ENCODE measurements at places on chromosomes 16 and 17.

GRCh38 chr17:6239241-6239798 is 169.1 kb downstream of the WSCD1 start:
- no peak for DNase-seq

- no peak for DNase-seq
These were observed 40.9 kb downstream of the CBFA2T3 start for GRCh38 chr16:88936008-88936555.

GRCh38 chr16:88649924-88650748 is 717 bp downstream of the CYBA start:
- DNase-seq, result no peak

DNA sequence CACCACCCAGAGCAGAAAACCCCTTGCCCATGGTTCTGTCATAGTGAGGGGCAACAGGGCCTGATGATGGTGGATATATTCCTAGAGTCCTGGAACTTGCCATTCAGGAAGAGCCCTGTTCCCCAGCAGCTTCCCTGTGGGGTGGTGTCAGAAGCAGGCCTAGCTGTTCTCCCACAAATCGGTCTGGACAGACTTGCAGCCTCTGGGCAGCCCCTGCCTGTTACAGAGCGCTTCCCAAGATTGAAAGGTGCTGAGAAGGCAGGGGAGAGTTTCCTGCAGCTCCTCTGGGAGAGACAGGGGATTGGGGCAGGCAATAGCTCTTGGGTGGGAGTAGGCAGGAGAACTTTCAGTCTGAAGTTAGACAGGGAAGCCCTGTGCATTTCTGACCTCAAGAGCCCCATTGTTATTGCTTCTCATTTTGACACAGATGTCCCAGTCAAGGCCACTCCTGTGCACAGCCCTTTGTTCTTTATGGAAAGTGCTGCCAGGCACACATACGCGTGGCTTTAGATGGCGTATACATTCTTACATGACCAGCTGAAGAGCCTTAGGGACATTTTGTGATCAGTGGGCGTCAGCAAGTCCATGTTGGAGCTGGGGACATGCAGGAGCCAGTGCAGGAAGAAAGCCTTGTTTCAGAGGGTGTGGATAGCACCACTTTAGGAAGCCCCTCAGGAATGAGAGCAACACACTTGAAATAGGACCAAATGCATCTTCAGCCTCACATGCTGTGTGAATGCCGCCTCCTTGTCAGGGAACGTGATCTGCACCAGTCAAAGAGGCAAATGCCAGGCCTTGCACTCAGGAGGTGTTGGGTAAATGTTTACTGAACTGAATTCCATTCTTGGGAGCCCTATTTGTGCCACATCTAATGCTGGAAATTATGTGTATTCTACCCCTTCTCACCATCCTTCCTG is 67.5 kb downstream of the GNAO1 start:
- DNase-seq, result no peak

DNA sequence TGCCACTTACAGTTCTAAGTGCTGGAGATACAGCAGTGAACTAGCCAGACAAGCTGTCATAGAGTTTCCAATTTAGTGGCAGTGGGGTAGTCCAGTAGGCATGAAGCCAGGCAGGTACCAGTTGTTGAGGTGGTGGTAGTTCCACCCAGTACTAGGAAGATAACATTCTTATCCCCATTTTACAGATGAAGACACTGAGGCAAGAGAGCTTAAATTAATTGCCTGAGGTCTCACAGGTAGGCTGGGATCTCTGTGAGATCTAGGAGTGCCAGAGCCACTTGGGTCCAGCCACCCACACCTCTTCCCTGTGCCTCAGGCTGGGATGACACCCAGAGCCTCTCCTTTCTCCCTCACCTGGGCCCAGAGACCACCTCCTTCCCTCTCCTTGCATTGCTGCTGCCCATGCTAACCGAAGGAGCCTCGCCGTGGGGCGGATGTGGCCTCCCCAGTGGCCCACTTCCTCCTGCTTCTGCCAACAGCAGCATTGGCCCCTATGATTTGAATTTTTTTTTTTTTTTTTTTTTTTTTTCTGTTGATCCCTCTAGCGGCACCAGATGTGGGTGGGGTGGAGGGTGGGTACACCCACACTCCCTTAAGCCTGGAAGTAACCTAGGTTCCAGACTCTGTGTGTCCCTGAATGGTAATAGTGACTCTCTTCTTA is 114.0 kb downstream of the PRKCB start:
- DNase-seq, result peak; percentile 75

- DNase-seq, result no peak
These were observed 381.5 kb upstream of the PSMD7 start for GRCh38 chr16:73915140-73915539.

DNA sequence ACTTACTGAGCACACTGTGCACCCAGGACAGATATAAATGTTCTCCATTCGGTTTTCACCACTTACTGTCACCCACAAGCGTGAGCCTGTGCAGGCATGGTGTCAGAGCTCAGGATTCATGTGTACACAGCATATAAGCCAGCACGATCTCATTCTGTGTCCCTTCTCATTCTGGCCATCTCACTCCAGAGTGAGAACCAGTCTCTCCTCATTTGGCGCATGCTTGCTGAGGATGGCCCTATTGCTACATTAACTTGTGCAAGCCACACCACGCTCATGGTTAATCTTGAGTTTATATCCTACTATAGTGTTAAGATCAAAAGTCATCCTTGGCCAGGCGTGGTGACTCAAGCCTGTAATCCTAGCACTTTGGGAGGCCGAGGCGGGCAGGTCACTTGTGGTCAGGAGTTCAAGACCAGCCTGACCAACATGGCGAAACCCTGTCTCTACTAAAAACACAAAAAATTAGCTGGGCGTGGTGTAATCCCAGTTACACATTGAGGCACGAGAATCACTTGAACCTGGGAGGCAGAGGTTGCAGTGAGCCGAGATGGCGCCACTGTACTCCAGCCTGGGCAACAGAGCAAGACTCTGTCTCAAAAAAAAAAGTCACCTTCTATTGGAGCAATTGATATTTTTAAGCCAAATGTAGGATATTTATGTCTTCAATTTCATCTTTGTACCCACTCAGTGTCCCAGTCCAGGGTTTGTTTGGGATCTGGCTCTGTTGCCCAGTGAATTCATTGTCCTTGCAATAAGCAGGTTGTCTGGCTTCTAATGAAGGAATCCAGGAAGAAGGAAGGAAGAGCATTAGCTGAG is 20.9 kb downstream of the SOCS1 start:
- DNase-seq, result no peak

DNA sequence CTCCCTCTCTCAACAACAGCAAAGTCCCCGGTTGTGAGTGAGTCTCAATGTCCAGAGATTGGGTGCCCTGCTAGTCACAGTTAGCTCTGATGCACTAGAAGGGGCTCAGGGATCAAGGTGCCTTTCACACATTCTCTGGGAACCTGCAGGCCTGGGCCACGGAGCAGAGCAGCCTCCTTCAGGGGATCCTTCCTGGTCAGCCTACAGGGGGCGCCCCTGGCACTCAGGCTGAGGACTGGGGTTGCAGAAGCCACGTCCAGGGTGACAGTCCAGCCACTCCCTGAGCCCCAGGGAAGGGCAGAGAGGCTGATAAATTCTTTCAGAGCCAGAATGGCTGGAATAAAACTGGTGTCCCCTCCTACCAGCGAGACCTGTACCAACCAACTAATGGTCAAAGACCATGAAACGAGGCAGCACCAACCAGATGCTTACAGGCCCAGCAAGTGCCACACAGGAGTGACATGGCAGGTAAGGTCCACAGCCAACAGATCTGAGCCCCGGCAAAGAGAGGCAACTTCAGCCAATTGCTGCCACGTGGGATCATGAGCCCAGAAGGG is 43.5 kb downstream of the ST3GAL2 start:
- DNase-seq, result peak; percentile 42

DNA sequence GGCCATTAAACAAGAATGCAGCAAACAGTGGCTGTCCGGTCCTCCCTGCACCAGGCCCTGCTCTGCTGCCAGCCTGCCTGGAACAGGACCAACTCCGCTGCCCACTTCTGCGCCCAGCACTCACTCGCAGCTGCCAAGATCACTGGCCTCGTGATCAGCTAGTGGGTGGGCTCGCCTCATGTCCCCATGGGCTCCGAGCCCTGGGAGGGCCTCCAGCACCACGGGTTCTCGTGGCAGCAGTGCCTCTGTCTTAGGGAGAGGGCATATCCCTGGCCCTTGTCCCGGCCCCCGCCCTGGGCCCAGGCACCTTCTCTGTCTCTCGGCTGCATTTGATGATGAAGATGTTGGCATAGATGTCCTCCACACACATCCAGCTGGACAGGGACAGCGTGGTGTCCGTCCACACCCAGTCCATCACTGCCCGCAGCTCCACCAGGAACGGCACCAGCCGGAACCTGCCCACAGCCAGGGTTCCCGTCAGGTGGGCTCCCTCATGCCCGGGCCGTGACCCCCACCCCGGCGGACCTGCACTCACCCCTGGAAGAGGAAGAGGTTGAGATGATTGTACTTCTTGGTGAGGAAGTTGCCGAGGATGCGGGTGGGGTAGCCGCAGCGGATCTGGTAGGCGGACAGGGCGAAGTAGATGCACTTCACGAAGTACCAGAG is 13.1 kb downstream of the CTU2 start:
- DNase-seq, result no peak

- DNase-seq, result no peak
These were observed 28.2 kb downstream of the SLC39A11 start for GRCh38 chr17:73064084-73064938.

GRCh38 chr17:2602597-2603017 is 9.2 kb downstream of the PAFAH1B1 start:
- no peak for DNase-seq

- no peak for DNase-seq
These were observed 167.4 kb downstream of the PITPNC1 start for GRCh38 chr17:67544364-67544955.

GRCh38 chr17:57016764-57017116 is 38.8 kb downstream of the SCPEP1 start:
- DNase-seq, result no peak

GRCh38 chr17:74059479-74060240 is 143.8 kb upstream of the RPL38 start:
- no peak for DNase-seq

DNA sequence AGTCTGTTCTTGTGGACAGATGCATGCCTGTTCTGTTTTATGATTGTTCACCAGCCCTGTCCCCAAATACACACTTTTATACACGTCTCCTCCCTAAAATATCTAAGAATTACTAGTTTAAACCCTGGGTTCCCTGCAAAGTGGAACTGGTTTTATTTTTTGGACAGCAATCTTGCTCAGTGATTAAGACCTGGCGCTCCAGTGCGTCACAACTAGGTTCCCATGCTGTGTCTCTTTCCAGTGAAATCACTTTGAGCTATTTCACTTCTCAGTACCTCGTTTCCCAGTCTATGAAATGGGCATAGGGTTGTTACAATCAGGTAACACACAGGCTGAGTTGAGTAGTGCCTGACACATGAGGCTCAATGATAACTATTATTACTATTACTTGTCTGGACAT is 1.1 kb downstream of the CEP20 start:
- no peak for DNase-seq

DNA sequence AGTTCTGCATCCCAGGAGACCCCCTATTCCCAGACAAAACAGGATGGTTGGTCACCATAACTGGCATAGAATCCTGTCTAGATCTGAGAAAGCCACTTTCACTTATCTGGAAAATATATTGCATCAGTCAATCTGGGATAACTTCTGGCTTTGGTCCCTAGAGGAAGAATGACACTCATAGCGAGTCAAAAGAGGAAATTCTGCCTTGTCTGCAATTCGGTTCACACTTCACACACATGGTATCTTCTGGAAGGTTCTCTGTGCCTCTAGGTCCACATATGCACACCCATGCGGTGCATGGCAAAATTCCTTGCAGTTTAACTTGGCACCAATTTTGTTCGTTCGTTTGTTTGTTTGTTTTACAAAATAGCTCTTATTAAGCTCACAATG is 49.2 kb upstream of the WSCD1 start:
- DNase-seq, result no peak

DNA sequence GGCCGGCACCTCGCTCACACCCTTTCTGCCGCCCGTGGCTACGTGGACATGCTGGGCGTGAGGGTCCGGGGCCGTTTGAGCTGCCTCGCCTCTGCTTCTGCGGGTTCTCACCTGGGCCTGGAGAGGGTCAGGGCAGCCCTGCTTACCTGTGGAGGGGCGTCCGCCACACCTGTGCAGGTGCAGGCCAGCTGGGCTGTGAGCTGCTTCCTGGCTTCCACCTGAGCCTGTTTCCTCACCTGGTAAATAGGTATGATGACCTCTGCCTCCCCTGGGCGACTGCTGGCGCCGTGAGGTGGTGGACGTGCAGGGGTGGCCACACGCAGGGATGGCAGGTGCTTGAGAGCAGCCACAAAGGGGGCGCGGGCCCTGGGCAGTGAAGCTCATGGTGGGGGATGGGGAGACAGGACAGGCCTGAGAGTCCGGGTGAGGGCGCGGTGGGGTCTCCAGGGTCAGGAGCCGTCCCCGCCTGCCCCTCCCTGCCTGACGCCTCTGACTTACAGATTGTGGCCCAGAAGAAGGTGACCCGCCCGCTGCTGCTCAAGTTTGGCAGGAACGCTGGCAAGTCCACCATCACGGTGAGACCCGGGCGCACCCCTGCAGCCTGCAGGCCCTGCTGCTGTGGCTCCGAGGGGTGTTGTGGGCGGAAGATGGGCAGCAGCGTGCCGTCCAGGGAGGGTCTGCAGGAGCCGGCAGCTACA is 7.8 kb downstream of the CPNE7 start:
- DNase-seq, result no peak

DNA sequence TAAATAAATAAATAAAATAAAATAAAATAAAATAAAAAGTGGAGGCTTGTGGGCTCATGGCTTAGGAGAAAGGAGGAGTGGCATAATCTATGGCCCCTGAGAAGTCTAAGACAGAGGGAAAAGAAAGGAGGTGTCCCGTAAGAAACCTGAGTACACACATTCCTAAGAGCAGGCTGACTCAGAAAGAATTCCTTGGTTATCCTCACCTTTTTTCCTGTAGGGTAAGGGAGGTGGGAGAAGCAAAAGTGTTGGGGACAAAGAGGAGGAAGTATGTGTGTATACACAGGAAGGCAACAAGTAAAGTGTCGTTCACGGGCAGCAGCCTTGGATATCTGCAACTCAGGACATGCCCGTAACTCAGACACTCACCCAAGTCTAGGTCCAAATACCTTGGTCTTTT is 29.3 kb downstream of the MARF1 start:
- DNase-seq, result no peak

DNA sequence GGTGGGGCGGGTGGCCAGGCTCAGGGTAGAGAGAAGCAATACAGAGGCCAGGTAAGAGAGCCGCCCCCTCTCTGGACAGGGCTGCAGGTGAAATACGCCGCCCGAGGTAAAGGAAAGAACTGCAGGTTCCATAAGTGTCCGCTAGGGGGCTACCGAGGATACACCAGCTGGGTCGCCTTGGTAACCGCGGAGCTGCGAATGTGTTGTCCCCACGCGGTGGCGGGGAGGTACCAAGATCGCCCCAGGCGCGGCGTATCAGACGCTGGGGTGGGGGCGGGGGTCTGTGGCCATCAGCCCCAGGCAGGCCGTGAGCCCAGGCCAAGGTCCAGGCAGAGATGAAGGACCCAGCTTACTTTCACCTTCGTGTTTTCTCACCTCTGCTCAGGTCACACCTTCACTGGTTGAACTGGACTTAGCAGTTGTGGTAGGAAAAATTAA is 18.4 kb upstream of the ZFP90 start:
- DNase-seq, result no peak

Data from CMK (cell line).